ENCODE measurements at places on chromosomes 12 and 14.
A peak's percentile ranks its signal among the peaks of the same experiment; 100 is the strongest.

DNA sequence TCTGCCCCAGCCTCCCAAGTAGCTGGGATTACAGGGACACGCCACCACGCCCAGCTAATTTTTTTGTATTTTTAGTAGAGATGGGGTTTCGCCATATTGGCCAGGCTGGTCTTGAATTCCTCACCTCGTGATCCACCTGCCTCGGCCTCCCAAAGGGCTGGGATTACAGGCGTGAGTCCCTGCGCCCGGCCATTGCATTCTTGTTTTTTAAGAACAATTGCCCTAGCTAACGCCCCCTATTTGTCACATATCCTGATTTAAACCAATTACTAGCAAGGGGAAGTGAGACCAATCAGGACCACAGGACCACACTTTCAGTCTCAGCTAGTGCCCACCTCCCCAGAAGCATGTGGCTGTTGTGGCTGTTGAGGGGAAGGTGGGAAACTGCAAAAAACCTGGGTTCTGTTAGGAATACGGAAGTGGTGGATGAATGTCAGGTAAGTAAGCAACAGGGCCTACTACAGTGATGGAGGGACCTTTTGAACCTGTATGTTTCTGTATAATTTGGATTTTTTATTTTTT, 37.8 kb upstream of the NFYB start:
- no peak for DNase-seq

DNA sequence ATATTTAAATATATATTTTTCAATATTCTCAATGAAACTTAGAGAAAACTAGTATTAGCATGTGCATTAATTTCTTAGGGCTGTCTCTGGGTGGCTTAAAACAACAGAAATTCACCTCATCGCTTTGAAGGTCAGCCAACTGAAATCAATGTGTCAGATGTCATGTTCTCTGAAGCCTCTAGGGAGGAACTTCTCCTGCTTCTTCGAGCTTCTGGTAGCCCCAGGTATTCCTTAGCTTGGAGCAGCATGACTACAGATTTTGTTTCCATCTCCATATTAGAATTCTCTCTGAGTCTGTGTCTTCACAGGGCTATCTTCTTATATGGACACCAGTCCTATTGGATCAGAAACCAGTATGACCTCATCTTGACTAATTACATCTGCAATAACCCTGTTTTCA, 221.5 kb downstream of the PDZRN4 start:
- DNase-seq = no peak

- peak; percentile 94 for DNase-seq
Measured at GRCh38 chr12:57087691-57088353, 1.1 kb upstream of the NAB2 start.

GRCh38 chr12:49838973-49839633, 3.8 kb downstream of the BCDIN3D start:
- DNase-seq = no peak

- no peak for DNase-seq
Measured at GRCh38 chr12:109476807-109477184, 304 bp downstream of the KCTD10 start.

GRCh38 chr14:43183916-43184315, 1323.2 kb downstream of the FSCB start:
- DNase-seq = no peak

GRCh38 chr14:54108481-54109471, 152.2 kb upstream of the BMP4 start:
- no peak for DNase-seq

- DNase-seq = no peak
Measured at GRCh38 chr14:59341858-59342477, 123.2 kb downstream of the GPR135 start.

DNA sequence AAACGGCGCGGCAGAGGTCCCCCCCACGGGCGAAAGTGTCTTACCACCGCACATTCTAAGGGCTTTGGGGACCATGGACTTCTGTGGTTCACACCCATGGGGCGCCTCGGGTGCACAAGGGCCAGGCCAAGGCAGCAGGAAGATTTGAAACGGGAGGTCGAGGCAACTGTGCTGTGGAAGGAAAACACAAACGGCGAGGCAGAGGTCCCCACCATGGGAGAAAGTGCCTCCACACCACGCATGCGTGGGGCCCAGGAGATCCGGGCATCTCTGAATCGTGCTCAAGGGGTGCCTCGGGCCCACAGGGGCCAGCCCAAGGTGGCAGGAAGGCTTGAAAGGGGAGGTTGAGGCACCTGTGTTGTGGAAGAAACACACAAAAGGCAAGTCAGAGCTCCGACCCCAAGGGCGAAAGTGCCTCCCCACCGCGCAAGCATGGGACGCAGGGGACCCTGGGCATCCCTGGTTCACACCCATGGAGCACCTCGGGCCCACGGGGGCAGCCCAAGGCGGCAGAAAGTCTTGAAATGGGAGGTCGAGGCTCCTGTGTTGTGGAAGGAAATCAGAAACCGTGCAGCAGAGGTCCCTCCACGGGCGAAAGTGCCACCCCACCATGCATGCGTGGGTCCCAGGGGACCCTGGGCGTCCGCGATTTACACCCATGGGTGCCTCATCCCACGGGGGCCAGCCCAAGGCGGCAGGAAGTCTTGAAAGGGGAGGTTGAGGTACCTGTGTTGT, 371.0 kb downstream of the ALG10 start:
- DNase-seq = no peak

DNA sequence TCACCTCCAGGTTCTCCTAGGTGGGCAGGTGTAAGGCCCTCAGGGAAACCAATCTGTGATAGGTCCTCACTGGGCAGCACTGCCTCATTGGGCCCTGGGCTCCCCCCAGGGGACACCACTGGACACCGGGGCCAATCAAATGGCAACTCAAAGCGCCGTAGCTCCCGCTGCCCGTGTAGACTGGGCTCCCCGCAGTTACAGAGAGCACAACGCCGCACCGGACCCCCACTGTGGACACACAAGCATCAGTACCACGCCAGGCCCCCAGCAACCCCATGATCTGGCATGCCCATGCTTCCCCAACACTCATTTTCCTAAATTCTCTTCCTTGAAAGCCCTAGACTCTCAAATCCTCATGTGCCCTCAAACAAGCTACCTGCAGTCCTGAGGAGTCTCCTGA, 6.1 kb downstream of the KMT2D start:
- DNase-seq = no peak

DNA sequence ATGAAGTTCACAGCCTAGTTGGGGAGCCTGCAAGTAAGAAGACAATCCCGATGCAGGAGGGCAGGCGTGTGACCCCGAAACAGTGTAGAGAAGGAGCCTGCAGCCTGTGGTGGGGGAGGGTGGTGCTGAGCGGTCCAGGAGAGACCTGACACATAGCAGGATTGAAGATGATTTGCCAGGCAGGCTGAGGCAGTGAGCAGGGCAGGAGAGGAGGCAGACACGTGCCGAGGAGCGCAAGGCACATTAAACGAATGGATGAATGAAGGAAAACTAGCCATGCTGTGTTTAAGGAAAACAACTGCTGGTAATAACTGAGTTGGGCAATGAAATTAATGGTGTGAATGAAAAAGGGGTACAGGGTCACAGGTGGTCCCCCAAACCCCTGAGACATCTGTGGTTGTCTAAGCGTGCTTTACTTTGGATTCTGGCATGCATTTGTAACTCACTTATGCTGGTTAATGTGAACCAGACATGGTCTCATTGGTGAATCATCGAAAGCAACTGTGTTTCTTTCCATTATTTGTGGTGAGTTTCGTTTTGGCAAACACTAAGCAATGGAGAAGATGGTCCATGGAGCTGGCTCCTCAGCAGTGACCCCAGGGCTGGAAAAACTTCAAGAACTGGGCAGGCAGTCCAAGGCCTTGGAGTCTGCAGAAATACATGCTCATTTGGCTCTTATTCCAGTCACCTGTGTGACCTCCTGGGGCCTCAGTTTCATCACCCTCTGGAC, 96.9 kb upstream of the EVL start:
- no peak for DNase-seq

- DNase-seq = no peak
Measured at GRCh38 chr12:98260276-98260675, 255.1 kb upstream of the TMPO start.

DNA sequence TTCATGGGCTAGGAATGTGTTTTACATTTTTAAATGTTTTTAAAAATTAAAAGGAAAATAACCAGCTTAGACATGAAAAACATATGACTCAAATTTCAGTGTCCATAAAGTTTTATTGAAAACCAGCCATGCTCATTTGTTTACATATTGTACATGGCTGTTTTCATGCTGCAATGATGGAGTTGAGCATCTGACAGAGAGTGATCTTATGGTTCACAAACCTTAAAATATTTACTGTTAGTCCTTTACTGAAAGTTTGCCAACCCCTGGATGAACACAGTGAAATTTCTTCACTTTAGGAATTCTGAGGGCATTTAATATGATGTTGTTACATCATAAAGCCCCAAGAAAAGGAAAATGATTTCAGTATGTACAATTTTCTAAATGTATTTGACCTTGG, 16.1 kb downstream of the RASSF9 start:
- no peak for DNase-seq

DNA sequence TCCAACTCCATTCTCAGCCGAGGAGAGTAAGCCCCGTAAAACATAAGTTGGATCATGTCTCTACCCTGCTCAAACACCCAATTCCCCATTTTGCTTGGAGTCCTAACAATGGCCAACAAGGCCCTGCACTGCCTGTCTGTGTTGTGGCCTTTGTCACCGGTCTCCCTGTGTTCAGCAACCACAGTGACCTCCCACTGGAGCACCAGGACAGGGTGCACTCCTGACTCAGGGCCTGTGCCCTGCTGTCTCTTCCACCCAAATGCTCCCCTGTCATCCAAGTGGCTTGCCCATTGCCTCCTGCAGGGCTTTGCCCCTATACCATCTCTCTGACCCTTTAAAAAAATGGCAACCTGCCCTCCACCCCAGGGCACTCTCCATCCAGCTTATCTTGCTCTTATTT, 4.4 kb upstream of the KRT85 start:
- DNase-seq = no peak

DNA sequence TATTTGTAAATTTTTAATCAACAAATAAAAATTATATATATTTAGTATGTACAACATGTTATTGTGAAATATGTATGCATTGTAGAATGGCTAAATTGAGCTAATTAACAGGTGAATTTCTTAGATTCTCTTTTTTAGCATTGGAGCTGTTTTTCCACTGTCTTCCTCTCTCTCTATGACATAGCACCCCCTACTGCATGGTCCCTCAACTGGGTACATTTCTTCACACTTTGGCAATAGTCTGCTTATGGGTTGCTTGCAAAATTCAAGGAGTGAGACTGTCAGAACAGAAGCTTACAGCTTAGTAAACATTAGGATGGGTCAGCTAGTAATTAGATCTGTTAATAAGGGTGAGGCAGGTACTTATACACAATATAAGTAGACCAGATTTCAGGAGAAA, 658.5 kb upstream of the MGAT4C start:
- peak; percentile 23 for DNase-seq

- DNase-seq = peak; percentile 73
Measured at GRCh38 chr12:55068416-55069010, 48.7 kb downstream of the NEUROD4 start.

GRCh38 chr12:121248622-121249021, 38.7 kb downstream of the P2RX4 start:
- no peak for DNase-seq

Measured in neuronal stem cell (in vitro differentiated cells).